ENCODE measurements at places on chromosomes 1 and 21. TPM values are rescaled to one million over a fixed set of nuclear protein-coding genes. Genes with fewer than 3 reads are reported as not detected.

The ACBD6 gene
- 66.2 TPM for total RNA-seq

The GRIK3 gene
- total RNA-seq: not detected

The VCAM1 gene
- total RNA-seq: 734 TPM

The KRTAP15-1 gene
- not detected for total RNA-seq

The KCNE2 gene
- total RNA-seq: not detected

The CYP2J2 gene
- total RNA-seq: 0.54 TPM

The PCBP3 gene
- total RNA-seq: 5.8 TPM

The RBM34 gene
- 67.4 TPM for total RNA-seq

The CORT gene
- total RNA-seq: 0.26 TPM

The DNALI1 gene
- total RNA-seq: 8.1 TPM

The HMGCS2 gene
- total RNA-seq: not detected

The KRTAP19-6 gene
- total RNA-seq: not detected

The GNG4 gene
- not detected for total RNA-seq

All from articular chondrocyte of knee joint (primary cell).